ENCODE measurements at places on chromosomes 3 and 15.

DNA sequence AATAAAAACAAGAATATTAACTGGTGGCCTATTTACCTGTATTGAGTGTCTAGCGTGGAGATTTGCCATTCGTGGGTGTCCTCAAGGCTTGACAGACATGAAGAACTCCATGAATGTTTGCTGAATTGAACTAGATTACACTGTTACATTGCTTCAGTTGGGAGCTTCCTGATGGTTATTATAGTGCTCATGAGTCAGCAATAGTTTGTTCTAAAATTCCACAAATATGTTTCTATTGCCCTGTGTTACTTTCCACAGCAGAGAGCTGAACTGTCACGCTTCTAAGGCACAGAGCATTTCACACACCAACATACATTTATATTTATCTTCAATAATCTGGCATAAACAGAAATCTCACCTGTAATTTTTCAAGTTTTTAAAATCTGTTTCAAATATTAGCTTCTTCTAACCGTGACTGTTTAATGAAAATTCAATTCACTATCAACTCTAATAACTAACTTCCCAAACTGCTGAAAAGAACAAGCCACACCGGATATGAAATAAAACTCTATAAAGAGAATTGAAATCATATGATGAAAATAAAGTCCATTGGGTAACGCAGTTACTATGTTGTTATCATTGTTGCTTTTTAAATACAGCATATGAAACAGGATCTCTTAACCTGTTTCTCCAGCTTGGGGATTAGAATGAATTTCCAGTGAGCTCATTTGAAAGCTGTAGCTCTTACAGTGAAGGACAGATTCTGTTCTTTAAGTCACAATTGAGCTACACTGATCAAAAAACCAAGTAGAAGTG is 61.2 kb upstream of the MCF2L2 start:
- no peak for DNase-seq

DNA sequence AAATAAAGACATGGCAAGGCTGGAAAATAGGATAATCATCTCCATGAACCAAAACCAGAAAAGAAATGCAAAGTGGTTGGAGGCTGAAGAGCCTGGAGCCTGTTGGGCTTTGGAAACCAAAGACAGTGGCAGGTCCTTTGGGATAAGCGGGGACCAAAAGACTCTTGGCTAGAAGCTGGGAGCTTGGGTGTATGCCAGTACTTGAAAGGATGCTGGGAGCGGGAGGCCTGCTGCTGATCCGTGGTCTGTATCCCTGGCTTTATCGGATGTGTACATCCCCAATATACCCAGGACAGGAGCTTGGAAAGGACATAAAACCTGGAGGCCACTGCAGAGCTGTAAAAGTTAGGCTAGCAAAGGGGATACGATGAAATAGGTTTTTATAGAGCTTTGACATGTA is 1.3 kb upstream of the CHRNB4 start:
- peak; percentile 9 for DNase-seq

GRCh38 chr15:48890375-48890972 is 12.5 kb downstream of the EID1 start:
- DNase-seq: no peak

- no peak for DNase-seq
These were observed 6.1 kb upstream of the USP8 start for GRCh38 chr15:50418041-50418583.

GRCh38 chr3:121648219-121648958 is 12.3 kb downstream of the HCLS1 start:
- DNase-seq: no peak

DNA sequence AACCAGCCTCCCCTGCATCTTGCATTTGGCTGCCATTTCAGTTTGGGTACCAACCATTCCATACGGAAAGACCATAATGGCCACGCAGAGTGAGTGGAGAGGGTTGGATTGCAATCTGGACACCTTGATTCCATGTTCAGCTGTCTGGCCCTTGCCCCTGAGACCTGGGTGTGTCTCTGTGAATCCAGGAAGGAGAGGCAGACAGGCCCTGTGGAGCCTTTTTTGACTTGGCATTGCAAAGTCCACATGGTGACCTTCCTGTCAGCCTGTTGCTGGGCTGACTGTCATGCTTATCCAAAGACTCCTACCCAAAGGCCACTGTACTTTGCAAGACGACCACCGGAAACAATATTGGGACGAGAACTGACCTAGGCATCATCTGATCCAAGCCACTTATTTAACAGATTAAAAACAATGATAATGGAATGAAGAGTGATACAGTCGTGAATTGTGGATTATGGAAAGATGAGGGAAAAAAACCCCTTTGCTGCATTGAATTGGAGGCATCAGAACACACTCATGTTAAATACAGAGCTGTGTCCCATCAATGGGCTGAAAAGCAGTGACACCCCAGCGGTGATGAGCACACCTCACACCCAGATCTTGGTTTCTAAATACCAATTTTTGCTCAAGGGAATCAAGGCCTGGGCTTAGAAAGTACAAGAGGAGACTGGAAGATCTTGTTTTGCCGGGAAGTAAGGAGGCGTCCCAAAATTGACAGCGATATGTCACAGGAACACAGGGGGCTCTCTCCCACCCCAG is 86.0 kb downstream of the LRRK1 start:
- no peak for DNase-seq

DNA sequence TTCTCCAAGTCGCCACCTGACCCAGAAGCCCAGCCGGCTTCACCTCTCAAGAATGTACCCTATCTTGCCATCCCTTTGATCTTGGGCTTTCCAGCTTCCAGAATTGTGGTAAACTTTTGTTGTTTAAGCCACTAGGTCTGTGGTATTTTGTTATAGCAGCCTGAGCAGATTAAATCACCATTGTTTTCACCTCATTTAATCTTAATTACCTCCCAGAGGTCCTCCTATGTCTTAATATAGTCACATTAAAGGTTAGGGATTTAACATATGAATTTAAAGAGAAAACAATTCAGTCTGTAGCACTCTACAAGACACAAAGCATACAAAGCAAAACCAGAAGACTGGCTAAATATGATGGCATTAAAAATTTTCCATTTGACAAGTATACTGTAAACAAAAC is 123.4 kb upstream of the CADM2 start:
- DNase-seq: no peak

DNA sequence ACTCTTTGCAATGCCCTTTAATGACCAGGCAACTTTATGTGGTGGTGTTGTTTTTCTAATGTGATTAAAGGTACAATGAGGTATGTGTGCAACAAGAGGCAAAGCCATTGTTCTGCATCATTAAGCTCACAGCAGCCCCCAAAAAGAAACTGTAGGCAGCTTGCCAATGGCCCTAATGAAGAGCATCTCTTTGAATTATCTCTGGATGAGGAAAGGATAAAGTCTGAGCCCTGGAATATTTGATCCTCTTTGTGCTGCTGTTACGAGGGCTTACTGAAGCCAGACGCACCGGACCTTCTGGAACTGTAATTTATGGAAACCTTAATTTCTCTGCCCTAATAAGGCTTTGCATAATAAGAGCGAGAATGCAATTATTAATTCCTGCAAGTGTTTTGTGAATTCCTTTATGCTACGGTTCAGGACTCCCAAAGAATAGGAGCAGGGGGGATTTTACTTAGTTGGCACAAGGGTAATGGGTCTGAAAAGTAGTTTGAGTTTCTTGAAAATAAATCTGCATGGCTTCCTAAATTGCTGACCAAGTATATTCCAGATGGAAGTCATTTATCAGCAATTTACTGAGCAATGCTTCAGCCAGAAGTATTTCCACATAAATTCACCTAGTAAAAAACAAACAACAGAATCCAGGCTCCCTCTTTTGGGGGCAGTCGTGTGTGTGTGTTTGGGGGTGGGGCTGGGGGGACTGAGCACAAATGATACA is 193.4 kb downstream of the PDZRN3 start:
- peak; percentile 69 for DNase-seq

- peak; percentile 34 for DNase-seq
These were observed 3.9 kb downstream of the GP5 start for GRCh38 chr3:194395212-194395611.

- no peak for DNase-seq
These were observed 28.8 kb upstream of the PYDC2 start for GRCh38 chr3:191432162-191432561.

DNA sequence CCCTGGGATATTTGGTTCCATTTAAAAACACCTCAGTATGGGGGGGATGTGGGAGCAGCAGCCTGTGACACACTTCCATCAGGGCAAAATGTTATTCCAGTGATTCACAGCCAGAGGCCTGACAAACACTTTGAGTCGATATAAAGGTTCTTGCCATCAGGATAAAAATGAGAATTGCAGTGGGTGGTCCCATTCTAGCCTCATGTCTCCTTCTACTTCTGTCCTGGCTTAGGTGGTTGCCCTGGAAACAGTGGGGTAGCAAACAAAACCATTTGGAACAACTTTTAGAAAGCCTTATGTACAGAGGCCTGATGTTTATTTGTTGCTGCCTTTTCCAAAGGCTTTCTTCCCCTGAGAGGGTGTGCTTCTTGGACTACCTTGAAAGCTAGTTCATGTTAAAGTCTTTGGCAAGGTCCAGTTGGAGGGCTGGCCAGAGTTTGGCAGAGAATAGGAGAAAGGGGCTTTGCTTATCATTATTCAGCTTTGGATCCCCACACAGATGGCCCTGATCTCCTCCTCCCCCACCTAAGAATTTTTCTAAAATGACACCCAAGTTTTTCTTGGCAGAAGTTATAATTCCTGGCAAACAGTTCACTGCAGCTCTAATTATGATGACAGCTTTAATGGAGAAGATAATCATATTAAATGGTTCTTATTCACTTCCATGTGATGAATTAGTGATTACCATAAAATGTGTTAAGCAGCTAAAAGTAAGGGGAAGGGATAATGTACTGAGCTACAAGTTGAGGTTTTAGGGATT is 84.2 kb upstream of the ZNF280D start:
- no peak for DNase-seq

DNA sequence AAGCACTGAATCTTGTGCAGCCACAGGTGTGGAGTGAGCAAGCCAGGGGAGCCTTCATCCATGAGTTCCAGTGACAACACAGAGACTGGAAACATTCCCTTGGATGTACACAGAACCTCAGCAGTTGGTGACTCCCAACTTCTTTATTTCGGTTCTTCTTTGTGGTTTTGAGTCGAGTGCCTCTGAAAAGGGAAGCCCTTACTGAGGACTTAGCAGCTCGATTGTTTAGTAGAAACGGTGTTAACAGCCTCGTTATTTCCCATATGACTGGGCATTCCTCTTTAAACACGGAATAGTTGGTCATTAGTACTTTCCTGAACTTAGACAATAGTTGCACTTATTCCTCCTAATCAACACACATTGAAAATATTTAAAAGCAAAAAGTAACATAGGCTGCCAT is 7.7 kb downstream of the SLCO3A1 start:
- DNase-seq: no peak

DNA sequence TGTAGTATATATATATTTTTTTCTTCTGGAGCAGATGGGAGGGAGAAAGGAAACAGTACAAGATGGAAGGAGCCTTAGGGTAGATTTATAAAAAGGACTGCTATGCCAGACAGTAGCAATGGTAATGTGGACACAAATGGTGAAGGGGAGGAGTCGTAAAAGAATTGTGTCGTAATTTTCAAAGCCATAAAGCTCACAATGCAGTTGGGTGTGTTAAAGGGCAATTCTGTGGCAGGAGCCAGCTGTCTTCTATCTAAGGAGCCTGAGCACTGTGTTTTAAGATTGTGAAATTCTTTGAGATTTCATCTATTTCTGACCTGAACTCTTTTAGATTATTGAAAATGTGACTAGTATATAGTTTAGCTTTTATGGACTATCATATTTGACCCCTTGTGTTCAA is 58.9 kb downstream of the CNOT10 start:
- no peak for DNase-seq

GRCh38 chr3:13588221-13588701 is 39.3 kb downstream of the FBLN2 start:
- no peak for DNase-seq

DNA sequence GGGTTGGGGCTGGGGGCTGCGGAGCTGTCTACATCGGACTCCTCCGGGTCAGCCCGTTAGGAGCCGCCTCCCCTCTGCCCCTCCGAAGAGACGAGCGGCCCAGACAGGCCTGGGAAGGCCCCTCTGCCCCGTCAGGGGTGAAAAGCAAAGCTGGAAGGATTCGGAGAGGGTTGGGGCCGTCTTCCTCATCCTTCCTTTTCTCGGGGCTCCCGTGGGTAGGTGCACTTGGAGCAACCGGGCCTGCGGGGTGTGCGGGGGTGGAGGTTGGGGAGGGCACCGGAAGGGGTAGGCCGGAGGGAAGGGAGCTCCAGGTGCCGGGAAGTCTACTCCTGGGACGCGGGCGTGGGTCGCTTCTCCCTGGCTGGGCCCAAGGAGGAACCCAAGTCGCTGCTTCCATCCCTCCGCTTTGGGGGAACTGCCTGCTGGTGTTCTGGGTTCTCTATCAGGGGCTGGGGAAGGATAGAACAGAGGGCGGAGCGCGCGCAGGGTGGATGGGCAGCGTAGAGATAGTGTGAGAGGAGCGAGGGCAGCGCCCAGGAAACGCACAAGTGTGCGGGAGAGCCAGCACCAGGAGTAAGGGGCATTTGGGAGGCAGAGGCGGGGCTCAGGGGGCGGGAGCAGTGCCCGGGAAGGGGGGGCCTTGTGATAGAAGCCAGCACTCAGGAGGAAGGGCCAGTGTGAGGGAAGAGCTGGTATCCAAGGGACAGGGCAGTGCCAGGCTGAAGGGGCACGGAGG is 590 bp downstream of the POLR2H start:
- no peak for DNase-seq

DNA sequence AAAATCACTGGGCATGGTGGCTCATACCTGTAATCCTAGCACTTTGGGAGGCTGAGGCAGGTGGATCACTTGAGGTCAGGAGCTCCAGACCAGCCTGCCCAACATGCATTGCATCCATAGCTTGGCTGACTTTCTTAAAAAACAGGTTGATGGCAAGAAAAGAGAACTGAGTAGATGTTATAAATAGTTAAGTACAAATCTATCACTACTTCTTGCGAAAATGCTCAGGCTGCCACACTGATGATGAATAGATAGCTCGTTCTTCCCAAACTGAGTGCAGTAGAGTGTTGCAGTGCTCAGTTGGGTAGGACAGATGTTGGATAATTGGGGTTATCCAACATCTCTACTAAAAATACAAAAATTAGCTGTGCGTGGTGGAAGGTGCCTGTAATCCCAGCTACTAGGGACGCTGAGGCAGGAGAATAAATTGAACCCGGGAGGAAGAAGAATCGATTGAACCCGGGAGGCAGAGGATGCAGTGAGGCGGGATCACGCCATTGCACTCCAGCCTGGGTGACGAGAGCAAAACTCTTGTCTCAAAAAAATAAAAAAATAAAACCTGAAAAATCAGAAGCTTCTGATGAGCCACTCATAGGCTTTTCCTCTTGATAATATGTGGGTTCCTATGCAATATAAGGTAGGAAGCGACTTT is 1.2 kb downstream of the BTLA start:
- no peak for DNase-seq

GRCh38 chr3:112084980-112085705 is 1.0 kb upstream of the C3orf52 start:
- no peak for DNase-seq

GRCh38 chr3:158801201-158801600 is 653 bp upstream of the MFSD1 start:
- peak; percentile 2 for DNase-seq

DNA sequence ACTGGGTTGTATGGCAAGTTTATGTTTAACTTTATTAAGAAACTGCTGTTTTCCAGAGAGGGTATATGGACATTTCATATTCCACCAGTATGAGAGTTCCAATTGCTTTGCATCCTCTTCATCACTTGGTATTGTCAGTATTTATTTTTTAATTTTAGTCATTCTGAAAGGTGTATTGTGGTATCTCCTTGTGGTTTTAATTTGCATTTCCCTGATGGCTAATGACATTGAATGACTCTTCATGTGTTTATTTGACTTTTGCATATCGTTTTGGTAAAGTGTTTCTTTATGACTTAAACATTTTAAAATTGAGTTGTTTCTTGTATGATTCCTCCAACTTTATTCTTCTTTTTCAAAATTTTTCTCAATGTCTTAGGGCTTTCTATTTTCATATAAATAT is 44.4 kb downstream of the IL1RAP start:
- DNase-seq: no peak

Measured in NCI-H1092 treated with DMSO at 0.1 percent for 48 hours (cell line).